Stimulated activated CD8-positive, alpha-beta memory T cell treated with anti-CD3 and anti-CD28 coated beads, Interleukin-4, amount 100 ng/mL, for 48 hours (primary cell): ENCODE measurements at places on chromosomes 7 and 10.

DNA sequence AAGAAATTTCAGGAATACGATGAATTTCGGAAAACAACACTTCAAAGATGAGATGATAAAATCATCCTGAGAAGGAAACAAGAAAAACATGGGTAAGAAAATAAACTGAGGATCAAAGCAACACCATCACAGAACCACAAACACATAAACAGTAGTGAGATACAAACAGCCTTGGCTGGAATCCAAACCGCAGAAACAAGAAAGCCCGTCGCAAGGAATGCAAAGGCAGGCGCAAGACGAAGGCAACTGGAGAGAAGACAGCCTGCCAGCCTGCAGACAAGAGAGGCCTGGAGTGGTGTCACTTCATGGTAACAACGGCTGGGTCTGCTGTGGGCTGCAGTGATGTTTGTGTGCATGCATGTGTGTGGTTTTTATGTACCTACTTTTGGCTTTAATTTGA, 61.8 kb upstream of the DRGX start:
- no peak for DNase-seq

GRCh38 chr7:150860978-150861295, 8.6 kb downstream of the AOC1 start:
- no peak for DNase-seq

- DNase-seq = no peak
Observed at GRCh38 chr7:71925663-71926062, 486.5 kb downstream of the CALN1 start.

DNA sequence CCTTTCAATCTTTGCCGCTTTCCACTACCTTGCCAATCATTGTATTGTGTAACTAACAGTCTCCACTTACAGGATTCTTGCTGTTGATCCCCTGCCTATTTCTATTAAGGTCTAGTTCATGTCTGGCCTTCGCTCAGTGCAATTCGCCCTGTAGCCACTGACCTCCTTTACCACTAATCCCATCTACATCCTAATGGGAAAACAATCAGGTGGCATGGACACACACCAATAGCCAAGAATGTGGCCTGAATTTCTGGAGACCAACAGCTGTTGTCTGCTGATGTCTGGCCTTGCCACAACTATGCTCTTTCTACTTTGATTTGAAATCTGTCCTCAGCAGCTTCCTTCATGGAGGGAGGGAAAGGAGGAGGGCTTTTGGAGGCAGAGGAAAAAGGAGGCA, 546.2 kb downstream of the SORCS3 start:
- no peak for DNase-seq

DNA sequence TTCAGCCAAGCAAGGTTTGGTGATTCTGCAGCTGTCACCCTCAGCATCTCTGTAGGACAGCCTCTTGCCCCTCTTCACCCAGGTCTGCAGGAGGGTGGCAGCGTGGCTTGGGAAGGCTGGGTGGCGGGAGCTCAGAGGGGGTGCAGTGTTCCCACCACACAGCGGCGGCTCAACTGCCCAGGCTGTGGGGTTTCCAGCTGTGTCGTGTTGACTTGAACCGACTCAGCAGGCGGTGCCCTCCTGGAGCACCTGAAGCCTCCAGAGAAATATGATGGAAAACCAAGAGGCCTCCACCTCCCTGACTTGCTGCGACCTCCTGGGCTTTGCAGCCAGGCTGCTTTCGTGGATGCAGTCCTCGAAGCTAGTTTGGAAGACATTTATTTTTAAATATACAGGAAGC, 68.0 kb upstream of the KLF6 start:
- peak; percentile 26 for DNase-seq

GRCh38 chr7:45112648-45113047, 1.2 kb upstream of the TBRG4 start:
- no peak for DNase-seq

DNA sequence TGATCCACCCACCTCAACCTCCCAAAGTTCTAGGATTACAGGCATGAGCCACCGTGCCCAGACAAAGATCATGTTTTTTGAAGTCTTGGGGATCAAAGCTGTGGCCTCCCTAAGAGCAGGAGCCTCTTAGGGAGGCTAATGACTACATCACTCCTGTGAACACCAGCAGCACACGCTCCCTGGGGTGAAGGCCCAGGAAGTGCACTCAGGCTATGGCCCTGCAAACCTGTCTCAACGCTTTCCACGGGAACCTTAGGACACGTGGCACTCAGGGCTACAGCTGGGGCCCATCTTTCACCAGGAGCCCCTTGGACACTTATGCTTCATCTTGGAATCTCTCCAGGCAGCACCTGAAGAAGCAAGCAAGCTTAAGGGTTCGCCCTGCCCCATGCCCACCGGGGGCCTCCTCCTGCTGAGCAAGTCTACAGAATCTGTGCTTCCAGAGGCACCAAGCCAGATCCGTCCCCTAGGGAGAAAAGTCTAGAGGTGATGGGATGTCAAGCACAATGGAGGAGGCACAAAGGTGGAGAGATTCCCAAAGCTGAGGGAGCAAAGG, 18.4 kb downstream of the VSTM4 start:
- no peak for DNase-seq

DNA sequence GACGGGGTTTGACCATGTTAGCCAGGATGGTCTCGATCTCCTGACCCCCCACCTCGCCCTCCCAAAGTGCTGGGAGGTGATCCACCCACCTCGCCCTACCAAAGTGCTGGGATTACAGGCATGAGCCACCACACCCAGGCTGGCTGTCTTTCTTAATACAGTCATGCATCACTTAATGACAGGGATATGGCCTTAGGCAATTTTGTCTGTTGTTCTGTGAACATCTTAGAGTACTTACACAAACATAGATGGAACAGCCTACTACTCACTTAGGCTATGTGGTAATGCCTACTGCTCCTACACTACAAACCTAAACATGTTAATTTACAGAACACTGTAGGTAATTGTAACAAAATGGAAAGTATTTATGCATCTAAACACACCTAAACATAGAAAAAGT, 106.6 kb upstream of the KCNMA1 start:
- DNase-seq = no peak

DNA sequence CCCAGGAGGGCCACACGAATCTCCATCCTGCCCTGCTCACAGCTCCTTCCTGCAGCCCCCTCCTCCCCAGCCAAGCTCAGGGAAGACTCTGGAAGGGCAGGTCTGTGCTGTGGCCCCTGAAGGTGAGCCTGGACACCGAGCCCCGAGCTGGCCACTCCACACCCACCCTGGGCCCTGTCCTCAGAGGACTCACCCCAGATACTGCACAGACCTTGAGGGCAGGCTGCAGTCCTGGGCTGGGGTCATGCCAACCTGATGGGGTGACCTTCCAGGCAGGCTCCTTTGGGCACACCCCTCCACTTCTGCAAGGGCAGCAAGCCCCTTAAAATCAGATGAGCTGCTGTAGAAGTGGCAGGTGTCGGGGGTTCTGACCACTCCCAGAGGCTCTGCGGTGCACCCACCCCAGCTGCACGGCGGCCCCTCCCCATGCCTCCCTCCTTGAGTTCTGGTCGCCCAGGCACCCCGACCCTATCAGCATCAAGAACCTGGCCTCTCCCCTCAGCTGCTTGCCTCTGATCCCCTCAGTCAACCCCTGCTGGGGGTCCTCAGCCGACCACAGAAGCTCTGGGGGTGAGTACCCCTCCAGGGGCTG, 24.3 kb downstream of the YKT6 start:
- no peak for DNase-seq

- DNase-seq = no peak
Observed at GRCh38 chr10:33477291-33478088, 143.0 kb upstream of the NRP1 start.

DNA sequence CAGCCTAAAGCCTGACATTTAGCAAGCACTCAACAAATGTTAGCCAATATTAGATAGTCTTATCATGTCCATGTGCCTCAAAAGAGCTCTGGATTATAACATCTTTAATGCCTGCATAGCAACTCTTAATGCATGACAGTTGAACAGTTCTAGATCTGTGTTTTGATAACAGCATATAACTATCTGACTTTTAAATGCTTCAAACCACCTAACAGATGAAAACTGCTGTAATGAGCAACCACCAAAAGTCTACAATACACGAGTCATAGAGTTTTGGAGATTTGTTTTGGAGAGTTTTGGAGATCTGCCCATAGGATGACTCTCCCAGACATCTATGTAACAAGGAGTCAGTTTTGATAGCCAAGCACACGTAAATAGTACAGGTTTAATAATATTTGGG, 227.3 kb downstream of the TWIST1 start:
- no peak for DNase-seq

- DNase-seq = no peak
Observed at GRCh38 chr7:96870185-96870584, 135.2 kb upstream of the DLX6 start.

DNA sequence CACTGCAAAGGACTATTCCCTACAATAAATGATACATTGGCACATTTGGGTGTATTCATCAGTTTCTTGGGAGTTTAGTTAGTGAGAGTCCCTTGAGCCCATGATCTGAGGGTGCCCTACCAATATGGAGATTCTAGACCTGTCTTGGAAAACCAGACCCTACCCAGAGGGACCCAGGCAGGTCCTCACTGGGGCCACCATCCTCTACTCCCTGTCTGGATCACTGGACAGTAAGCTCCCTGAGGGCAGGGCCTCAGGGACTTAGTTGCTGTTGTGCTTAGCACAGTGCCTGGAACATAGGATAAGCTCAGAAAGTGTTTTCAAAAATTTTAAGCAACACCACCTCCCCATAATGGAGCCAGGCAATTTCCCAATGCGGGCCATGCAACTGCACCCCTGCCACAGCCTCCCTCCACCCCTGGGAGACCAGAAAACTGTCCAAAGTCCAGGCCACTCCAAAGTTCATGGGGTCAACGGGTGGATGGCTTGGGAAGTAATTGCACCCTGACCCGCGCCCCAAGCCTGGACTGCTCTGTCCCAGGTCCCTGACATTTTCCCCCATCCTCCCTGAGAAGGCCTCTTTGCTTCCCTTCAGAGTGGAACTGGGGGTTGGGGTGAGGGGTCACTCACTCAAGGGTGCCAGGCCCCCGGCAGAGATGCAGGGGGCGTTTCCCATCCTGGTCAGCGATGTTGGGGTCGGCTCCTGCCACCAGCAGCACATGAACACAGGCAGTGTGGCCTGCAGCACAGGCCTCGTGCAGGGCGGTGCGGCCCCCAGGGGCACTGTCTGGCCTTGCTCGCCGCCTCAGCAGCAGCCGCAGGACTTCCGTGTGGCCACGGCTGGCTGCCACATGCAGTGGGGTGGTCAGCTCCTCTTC, 1.0 kb downstream of the ASB10 start:
- DNase-seq = no peak

DNA sequence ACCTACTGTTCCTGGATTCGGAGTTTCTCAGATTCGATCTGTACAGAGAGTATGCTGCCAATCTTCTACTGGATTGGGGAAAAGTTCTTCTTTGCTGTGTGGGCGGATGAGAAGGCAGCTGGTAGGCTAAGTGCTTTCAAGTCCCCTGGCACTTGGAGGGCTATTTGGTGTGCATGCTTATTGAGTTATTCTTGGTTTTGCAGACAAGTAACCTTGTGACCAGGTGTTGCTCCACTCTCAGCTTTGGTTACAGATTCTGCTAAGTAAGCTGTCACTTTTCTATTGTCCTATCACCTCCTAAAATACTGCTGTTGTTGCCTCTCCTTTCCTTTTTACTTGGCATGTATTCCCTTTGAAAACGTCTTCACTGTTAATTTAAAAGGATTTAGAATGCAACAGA, 1375.1 kb upstream of the LRRTM3 start:
- DNase-seq = no peak

DNA sequence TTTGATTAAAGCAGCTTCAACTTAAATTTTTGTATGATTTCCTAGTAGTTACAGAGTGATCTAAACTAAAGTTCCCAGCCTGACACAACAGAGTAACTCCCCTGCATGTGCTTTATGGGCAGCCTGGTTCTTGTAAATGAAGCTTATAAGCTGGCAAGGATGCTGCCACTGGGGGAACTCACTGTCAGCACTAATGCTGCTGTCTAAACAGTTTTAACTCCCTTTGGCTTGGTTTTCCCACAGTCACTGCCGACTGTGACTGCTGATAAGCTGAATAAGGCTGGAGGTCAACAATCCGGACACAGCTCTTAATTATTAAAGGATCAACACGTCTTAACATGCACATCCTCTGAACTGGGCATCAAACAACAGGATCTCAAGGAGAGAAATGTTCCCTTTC, 130.1 kb downstream of the OTUD1 start:
- no peak for DNase-seq

GRCh38 chr10:29668628-29669027, 33.9 kb upstream of the SVIL start:
- no peak for DNase-seq

- DNase-seq = no peak
Observed at GRCh38 chr10:110268442-110268841, 36.3 kb downstream of the SMNDC1 start.

DNA sequence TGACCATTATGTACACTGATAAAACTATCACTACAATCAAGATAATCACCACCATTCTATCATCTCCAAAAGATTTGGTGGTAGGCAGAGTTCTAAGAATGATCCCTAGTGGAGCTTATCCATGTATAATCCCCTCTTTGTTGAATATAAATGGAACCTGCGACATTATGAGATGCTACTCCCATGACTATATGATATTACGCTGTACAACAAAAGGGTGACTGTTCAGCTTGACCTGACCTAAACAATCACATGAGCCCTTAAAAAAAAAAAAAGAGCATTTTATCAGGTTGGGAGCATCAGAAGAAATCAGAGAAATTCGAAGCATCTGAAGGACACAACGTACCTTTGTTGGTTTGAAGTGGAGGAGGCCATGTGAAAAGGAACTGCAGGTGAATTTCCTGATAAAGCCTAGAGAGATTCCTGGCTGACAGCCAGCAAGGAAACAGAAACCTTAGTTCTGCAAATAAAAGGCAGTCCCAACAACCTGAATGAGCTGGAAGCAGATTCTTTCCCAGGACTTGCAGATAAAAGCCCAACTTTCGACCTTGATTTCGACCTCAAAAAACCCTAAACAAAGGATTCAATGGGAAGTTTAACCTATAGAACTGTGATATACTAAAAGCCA, 270.7 kb downstream of the ADRA2A start:
- no peak for DNase-seq

- DNase-seq = peak; percentile 56
Observed at GRCh38 chr10:8095959-8096358, 41.5 kb downstream of the GATA3 start.

DNA sequence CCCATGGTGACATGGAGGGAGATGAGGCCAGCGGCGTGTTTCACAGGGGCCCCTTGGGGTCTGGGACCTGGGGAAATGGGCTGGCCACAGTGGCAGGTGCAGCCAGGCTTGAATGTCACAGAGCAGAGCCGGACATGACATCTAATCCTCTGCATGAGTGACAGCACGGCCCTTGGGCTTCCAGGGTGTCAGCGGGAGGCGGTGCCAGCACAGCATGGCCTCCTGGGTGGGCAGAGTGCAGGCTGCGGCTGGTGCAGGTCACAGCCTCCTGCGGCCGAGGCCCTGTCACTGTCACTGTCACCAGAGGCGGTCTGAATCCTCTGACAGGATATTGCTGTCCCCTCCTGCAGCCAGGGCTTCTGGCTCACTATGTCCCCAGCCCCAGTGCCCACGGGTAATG, 18.2 kb downstream of the BHLHA15 start:
- no peak for DNase-seq
